ENCODE measurements at places on chromosomes 3 and 15.

- DNase-seq, result peak; percentile 52
Measured at GRCh38 chr15:41989573-41990242, 17.4 kb upstream of the EHD4 start.

DNA sequence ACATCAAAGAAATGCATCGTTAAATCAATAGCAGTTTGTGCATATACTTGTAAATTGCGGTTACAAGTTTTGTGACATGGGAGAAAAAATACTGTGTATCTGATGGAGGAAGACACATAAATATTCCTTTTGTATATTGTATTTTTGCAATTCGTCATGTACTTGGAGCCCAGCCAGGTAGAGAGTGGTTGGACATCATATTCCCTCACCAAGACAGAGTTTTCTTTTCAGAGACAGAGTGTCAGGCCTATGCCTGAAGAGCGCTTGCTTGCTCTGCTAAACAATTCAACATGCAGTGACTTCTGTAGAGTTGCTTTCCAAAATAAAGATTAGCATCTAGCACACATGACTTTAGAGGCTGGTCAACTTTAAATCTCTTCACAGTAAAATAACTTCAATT is 24.8 kb upstream of the MEIS2 start:
- no peak for DNase-seq

DNA sequence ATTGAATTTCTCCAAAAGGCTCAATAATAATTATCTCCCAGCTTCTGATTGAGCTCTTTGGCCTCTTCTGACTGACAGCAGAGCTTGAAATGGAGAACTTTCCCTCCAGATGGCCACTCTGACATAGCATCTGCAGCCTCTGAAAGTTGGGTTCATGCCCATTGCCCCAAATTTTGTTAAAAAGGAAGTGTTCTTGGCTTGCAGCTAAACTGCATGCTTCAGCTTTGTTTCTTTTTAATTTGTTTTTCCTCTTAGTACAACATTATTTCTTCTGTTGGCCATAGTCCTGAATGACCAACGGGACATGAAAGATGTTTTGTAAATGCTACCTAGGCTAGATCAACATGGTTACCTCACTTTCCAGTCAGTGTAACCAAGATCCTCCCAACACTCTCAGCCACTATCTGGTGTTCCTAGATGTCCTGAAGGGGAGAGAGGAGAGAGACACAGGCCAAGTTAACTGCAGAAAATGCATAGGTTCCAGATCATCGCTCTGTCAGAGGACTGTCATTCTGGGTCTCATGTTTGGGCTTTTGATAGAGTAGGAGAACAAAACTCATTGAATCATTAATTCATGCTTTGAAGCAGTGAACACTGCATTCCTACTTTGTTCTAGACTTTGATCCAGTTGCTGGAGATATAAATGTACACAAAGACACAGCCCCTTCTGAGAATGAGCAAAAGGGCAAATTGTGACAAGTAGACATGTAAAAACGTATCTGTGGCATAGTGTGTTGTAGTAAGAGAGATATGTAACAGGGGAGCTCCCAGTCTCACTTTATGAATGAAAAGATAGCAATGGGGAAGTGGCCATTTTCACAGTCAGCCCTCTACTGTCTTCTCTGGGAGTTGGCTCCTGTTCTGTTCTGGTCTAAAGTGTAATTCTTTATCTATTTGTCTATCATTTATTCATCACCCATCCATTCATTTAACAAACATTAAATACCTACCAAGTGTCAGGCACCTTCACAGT is 156.2 kb downstream of the ZNF621 start:
- no peak for DNase-seq

GRCh38 chr3:125148836-125149235 is 63.7 kb downstream of the SLC12A8 start:
- no peak for DNase-seq

GRCh38 chr15:79352206-79352605 is 41.3 kb downstream of the TMED3 start:
- no peak for DNase-seq

DNA sequence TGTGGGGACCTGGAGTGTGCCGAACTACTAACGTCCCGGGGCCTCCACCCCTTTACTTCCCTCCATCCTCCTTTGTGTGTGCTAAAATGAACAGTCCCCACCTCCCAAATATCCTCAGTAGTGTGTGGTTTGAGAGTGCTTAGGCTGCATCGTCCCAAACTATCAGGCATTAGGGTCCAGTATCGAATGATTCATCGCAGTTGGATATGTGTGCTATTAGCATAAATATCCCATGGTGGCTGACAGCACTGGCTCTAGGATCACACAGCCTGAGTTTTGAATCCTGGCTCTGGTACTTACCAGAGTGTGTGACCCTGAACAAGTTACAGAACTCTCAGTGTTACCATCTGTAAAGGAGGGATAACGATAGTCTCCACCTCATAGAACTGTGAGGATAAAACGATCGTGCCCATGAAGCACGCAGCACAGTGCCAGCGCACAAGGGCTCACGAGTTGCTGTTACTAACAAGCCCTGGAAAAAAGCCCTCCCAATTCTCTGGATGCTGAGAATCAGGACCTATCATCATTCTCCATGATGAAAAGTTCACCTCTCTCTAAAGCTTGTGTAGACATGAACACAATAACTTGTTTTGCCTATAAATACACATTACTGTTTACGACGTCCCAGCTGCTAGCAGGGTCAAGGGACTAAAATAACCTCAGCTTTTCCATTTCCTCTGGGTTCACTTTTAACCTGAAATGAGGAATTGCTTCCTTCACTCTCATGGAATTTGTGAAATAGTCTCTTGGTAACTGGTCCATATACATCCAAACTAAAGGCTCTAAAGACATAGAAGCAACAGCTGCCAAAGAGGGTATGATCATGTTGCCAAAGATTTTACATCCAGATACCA is 51.0 kb downstream of the VGLL4 start:
- DNase-seq, result no peak

GRCh38 chr3:17639765-17640164 is 102.7 kb downstream of the TBC1D5 start:
- no peak for DNase-seq

DNA sequence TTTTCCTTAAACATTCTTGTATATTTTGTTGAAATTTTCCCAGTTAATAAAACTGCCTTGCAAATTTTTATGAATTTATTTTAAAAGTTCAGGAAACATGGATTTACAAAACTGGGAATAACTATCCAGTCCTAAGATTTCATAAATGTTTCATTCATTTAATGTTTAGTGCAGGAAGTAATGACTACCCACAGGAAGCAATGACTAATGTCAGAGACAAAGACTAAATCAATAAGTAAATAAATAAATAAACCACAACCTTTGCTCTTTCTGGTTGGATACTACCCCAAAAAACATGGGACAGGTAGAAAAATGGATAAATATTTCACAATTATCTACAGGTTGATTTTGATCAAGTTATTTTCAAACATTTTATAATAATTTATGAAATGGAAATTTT is 48.8 kb upstream of the TMCO5A start:
- DNase-seq, result no peak

- DNase-seq, result no peak
Measured at GRCh38 chr15:96353930-96354730, 23.6 kb downstream of the NR2F2 start.

DNA sequence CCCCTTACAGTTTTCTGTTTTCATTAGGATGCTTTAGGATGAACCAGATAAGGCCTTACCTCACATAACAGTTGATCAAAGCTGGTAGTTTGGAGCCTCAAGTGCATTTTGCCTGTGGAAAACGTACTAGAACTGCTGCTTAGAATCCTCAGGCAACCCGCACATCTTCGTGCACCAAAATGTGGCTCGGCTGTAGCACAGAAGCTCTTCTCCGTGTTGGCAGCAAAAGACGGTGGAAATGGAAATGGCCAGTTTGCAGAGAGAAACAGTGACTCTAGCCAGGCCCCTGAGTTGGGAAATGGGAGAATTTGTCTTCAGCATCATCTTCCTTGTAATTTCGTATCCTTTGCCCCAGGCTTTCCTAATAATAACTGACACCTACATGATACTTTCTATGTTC is 20.6 kb downstream of the TLNRD1 start:
- DNase-seq, result no peak

- no peak for DNase-seq
Measured at GRCh38 chr15:63539521-63539920, 35.1 kb downstream of the USP3 start.

GRCh38 chr15:39365161-39365560 is 215.7 kb upstream of the THBS1 start:
- DNase-seq, result no peak

- no peak for DNase-seq
Measured at GRCh38 chr15:90970274-90970673, 15.6 kb downstream of the RCCD1 start.

GRCh38 chr3:25663347-25663868 is 1.3 kb downstream of the TOP2B start:
- DNase-seq, result no peak

DNA sequence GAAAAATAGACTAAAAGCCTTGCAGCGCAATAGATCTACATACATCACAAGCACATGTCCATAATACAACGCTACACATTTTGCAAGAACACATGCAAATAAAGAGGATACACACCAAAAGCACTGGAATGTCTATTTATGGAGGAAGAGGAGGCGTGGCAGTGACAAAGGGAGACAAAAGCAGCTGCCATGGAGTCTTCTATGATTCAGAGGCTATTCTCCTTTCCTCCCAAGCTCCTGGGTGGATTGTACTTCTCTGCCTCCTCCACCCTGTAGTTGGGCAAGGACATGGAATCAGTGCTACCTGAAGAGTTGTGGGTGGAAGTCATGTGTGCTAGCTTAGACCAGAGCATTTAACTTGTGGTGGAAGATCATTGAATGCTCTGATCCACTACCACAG is 57.9 kb upstream of the ABHD2 start:
- DNase-seq, result no peak

GRCh38 chr3:188974856-188975599 is 196.7 kb upstream of the TPRG1 start:
- peak; percentile 10 for DNase-seq

GRCh38 chr3:78621061-78621716 is 1146.6 kb downstream of the ROBO1 start:
- no peak for DNase-seq

DNA sequence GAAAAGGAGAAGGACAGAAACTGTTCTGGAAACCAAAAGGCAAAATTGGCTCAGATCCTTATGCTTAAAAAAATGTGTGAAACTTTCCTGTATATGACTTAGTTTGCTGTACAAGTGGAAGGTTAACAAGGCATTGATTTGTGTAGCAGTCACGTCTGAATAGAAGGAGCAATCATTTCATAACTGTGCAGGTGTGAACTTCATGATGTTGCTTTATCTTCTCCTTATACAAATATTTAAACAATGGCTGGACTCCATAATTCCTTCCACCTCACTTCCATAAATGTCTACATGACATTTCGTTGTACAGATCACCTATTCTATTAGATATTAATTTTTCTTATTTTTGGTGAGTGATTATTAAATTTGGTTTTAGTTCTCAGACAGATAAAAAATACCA is 382.7 kb upstream of the NPAP1 start:
- no peak for DNase-seq

DNA sequence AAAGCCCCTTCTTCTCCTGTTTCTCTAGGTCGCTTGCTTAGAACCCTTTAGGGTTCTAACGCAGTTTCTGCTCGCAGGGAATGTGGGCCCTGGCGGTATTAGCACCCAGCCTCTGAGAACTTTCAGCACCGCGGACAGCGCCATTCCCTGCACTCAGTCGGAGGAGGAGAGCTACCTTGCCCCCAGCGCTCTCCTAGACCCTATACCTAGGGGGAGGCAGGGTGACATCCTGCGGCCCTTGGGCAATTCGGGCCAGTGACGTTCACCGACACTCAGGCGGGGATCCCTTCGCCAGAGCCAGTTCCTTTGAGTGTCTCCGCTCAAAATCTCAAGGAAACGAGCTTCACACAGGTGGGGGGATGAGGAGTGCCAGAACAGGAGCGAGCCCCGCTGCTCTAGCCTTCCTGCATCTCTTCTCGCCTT is 1.3 kb downstream of the SLC7A14 start:
- DNase-seq, result peak; percentile 1

DNA sequence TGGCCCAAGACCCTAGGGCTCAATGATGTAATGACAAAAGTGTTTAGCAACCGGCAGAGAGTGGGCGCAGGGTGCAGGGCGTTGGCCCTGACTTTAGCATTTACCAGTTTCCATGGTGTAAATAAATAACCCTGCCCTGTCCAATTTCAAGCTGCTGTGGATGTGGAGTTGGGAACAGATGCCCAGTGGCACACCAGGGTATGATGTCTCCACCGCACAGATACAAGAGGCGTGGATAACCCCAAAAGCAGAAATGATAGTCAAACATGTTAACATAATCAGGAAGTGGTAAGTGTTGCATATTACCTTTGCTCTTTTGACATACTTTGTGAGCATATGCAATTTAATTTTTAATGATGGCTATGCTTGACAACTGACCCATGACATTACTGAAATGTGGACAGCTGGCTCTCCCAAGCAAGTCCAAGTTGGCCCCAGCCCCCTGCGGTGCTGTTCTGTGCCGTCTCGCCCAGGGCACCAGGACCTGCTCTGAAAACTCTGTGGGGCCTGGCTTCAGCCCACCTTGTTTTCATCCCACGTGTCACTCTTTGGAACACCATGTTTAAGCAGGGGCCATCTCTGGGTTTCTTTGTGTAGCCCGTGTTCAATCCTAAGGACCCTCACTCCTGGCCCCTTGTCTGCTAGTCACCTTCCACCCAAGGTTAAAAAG is 10.8 kb upstream of the ANPEP start:
- DNase-seq, result no peak

DNA sequence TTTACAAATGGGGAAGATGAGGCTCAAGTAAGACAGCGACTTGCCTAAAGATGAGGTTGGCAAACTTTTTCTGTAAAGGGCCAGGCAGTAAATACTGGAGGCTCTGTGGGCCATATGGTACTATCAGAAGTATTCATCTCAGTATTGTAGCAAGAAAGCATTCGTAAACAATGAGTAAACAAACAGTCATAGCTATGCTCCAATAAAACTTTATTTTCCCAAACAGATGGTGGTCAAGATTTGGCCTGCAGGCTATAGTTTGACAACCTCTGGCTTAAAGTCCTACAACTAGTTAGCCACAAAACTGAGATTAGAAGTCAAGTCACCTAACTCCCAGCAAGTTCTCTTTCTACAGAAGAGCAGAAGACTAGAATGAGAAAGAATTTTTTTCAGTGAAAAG is 177.0 kb upstream of the NECTIN3 start:
- no peak for DNase-seq

DNA sequence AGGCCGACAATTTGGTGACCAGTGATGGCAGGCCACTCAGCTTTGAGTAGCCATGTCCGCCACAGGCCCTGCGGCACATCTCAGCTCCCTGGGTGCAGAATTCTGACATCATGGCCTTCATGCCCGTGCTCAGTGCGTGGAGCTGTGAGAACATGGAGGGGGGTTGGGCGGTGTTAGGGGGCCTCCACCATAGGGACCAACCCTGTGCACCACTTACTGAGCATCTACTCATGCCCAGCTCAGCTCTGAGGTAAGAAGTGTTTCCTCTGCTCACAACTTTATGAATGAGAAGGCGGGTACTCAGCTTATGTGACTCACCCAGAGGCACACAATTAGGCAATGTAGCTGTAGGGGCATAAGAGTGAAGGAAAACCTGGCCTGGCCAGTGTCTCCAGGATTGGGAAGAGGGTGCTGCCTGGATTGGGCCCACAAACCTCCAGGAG is 10.5 kb downstream of the ACOX2 start:
- no peak for DNase-seq

- DNase-seq, result no peak
Measured at GRCh38 chr3:15601046-15601398, 347 bp downstream of the HACL1 start.
